CD4-positive, alpha-beta T cell treated with Interleukin-6 at 100 ng/mL for 8 hours (primary cell): ENCODE measurements at places on chromosomes 16 and 17.
A peak's percentile ranks its signal among the peaks of the same experiment; 100 is the strongest.

DNA sequence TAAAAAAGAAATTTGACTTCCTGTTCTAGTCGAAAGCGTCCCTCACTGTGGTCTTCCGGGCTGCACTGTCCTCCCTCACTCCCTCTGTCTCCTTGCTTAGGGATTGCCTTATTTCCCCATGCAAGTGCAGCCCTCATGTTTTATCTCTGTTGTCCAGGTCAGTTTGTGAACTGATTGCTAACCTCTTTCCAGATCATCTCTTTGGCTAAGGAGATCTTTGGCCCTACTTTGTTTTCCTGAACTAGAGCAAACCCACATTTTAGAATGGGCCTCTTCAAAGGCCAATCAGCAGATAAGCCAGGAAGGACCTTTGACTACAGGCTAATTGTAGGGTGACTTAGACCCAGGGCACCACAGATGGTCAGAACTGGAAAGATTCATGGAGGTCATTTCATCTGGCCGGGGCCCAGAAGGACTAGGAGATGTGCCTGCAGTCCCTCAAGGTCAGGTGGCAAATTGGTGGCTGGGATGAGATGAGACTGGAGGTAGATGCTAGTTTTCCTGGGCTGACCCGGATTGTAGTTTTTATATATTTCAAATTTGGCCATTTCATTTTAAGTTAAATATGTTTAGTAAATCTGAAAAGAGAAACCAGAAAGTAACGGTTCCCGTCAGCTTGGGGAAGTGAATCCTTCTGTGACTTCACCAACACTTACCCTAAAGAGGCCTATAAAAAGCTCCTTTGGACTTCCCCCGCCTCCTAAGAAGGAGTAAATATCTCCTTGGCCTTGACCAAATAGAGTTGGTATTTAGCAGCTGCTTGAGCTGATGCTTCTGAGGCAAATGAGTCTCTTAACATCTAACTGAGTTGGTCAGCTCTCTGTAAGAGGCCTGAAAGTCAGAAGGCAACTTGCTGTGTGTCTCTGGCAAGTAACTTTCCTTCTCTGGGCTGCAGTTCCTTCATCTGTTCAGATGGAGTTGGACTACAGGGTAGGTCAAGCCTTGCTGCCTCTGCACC, 6.2 kb upstream of the SLC25A19 start:
- DNase-seq = no peak

DNA sequence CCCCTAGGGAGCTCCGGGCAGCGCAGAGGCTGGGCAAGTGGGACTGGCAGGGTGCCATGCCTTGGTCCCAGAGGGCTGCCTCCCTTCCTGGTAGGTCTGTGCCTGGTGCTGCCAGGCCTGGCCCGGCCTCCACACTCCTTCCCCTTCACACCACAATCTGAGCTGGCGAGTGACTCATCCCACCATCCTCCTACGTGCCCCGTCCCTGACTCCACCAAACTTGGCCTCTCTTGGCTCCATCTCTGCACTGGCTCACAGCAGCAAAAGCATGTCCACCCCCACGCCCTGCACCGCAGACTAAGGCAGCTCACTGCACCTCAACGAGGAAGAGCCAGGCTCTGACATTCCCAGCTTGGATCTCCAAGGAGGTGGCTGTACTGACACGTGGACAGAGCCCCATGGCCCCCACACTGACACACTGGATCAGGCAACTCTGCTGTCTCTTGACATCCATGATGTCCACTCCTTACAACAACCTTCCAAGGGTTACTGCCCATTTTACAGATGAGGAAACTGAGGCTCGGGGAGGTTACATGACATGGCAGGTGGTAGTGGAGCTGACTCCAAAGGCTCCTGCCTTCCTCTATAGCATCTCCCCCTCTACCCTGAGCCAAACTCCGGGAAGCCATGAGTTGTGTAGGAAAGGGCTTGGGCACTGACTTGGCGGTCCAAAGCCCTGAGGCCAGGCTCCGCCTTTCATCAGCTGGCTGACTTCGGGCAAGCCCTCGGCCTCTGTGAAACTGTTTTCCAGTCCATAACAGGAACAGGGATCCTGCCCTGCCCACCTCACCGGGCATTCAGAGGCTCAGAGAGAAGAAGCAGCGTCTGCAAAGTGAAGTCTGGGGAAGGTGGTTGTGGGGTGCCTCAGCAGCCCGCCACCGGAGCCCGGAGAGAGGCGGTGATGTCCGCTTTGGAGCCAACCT, 20.1 kb upstream of the KRT19 start:
- DNase-seq = peak; percentile 17

DNA sequence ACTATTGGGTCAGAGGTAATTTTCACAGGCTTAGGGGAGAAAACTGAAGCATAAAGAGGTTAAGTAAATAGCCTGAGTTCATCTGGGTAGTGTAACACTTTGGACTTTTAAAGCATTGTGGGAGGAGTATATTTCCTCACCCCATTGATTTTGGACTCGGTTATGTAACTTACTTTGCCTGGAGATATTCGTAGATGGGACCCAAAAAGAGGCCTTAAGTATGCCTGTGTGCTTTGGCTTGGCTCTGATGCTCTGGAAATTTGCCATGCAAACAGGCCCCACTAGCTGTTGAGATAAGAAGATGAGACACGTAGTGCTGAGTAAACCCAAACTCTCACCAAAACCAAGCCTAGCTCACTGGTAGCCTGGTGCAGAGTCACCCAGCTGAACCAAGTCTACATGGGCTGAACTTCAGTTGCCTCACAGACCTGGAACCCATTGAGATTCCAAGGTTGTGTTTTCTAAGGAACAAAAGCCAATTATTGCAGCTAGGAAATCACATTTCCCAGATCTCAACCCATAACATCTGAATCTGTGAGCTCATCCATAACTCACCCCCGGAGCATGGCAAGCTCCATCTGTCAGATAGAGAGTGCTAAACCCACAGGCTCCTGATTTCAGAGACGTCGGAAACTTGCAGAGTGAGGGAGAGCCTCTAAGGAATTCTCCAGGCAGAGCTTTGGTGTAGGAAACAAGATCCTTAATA, 536.0 kb upstream of the C16orf82 start:
- no peak for DNase-seq

GRCh38 chr17:1490643-1491442, 1.6 kb downstream of the MYO1C start:
- DNase-seq = peak; percentile 53

DNA sequence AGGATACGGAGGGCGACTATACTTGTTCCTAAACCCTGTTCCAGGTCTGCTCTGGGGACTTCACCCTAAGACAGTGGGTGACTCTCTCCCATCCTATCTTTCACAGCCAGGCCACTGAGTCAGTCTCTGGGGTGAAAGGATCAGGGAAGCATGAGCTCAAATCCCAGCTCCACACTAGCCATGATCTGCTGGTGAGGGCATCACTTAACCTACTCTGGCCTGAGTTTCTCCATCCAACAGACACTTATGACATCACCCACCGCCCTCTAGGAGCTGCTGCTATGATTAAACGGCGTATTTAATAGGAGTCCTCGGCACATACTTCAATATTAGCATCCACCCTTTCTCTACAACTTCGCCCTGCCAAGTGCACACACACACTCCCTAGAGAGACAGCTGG, 10.1 kb downstream of the GAST start:
- no peak for DNase-seq

- no peak for DNase-seq
Observed at GRCh38 chr16:25140459-25140858, 28.9 kb downstream of the LCMT1 start.

- no peak for DNase-seq
Observed at GRCh38 chr16:48524348-48525200, 85.4 kb downstream of the N4BP1 start.

DNA sequence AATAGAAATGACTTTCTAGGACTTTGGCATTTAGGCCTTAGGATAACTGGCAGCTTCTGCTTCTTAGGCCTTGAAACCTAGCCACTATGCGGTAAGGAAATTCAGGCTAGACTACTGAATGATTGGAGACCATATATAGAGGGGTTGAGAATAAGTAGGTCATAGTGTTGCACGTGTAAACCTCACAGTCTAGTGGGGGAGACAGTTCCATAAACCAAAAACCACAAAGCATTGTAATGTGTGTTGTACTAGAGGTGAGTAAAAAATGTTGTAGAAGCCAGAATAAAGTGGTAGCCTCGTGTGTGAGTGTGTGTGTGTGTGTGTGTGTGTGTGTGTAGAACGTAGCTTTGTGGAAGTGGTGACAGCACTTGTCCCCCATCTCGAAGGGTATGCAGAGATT, 188.5 kb downstream of the MAP2K6 start:
- DNase-seq = no peak

DNA sequence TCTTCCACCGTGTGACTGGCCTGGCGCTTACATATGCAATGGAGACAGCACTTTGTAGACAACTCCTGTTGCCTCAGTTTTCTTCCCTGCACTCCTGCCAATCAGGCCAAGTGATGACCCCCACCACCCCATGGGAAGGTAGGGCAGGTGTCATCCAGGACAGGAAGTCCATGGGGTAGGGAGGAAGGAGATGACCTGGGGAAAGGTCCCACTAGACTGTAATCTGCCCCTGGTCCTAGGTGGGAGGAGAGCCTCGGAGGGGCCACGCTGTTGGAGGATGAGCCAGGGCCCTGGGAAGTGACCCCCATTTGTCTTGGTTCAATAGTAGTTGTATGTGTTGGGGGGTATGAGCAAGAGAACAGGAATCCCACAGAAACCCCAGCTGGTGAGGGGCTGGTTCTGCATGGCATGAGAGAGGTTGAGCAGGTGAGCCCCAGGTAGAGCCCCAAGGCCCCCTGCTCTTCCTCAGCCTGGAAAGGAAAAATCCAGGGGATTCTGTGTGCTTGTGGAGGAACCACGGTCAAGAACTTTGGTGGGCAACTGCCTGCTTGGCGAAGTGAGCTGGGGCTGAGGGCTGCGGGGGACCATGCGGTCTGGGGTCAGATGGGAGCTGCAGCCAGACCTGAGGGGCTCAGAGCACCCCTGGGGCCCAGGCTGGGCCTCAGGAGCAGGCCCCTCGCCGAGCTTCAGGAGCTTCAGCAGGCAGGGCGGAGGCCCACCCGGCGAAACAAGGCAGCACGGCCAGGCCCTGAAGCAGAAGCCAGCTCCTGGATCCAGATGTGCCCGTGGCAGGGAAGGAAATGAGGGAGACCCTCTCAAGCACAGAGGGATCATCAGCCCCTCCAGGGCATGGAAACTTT, 50.7 kb downstream of the NT5M start:
- no peak for DNase-seq

- no peak for DNase-seq
Observed at GRCh38 chr17:55487695-55488432, 23.4 kb downstream of the SMIM36 start.

- no peak for DNase-seq
Observed at GRCh38 chr17:74715144-74715543, 2.4 kb upstream of the CD300LF start.

GRCh38 chr16:17831330-17831729, 360.6 kb upstream of the XYLT1 start:
- no peak for DNase-seq

GRCh38 chr16:67170949-67171649, 761 bp downstream of the NOL3 start:
- DNase-seq = no peak

DNA sequence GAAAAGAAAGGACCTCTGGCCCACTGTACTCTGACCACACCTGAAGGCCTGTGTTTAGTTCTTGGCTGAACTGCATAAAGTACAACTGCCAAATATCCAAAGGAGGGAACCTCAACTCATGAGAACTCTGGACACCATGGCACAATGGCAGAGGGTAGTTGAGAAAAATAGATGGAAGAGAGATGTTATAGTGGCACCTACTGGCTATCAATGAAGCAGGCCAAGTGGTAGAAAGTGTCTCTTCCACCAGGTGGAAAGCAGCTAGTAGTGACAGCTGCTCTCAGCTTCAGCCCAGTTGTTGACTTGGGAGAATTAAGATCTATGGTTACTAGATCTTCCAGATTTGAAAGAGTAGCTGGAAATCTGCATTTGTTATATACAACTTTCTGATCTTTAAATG, 3.2 kb downstream of the MED31 start:
- DNase-seq = no peak

- DNase-seq = no peak
Observed at GRCh38 chr16:75416904-75417565, 16.3 kb downstream of the CFDP1 start.

GRCh38 chr16:138049-138417, 440 bp downstream of the NPRL3 start:
- no peak for DNase-seq

- no peak for DNase-seq
Observed at GRCh38 chr17:79630126-79630525, 19.3 kb upstream of the RBFOX3 start.

GRCh38 chr16:83220066-83220465, 587.7 kb upstream of the HSBP1 start:
- no peak for DNase-seq

- DNase-seq = no peak
Observed at GRCh38 chr17:81480140-81481072, 32.2 kb downstream of the ACTG1 start.

DNA sequence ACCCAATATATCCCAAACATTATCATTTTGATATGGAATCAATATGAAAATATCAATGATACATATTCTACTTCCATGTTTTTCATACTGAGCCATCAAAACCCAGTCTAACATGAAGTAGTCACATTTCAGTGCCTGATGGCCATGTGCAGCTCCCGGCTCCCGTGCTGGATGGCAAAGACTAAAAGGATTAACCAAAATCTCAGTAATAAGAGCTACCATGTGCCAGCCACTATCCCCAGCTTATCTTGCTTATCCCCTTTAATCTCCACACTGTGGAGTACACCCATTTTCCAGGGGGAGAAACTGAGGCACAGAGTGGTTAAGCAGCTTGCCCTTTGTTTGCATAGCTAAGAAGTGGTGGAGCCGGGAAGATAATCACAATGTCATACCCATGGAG, 9.2 kb downstream of the CD300LG start:
- no peak for DNase-seq

GRCh38 chr16:353404-354290, 1.1 kb upstream of the AXIN1 start:
- DNase-seq = no peak

- DNase-seq = no peak
Observed at GRCh38 chr16:31109622-31110021, 1.4 kb downstream of the BCKDK start.

DNA sequence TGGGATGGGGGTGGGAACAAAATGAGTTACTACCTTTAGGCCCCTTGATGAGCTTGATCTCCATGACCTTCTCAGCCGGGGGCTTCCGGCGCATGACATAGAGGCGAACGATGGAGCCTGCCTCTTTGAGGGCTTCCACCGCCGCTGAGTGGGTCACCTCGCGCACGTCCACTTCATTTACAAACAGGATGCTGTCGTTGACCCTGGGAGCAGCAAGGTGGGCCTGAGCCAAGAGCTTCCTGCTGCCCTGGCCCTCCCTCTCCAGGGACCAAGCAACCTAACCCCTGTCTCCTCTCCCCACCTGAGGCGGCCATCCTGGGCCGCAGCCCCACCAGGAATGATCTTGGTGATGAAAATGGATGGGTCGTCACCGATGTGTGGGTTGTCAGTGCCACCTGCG, 16.2 kb downstream of the DLG4 start:
- DNase-seq = no peak

DNA sequence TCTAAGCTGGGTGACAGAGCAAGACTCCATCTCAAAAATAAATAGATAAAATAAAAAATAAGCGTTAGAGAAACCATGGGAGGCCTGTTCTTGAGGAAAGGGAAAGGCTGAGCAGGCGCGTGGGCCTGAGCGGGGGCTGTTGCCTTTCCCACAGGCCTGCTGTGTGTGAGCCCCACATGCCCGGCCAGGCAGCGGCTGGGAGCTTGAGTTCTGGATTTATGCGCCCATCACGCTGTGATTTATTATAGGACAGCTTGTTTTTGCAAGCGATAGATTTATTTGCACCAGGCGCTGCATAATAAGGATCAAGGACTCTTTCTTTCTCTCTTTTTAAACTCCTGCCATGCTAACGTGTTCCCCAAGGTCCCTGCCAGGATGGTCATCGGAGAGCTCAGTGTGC, 14.8 kb upstream of the WFDC1 start:
- DNase-seq = no peak
